Tibial nerve (tissue), 4 donors: ENCODE measurements at places on chromosomes 5 and 9. TPM values are rescaled to one million over a fixed set of nuclear protein-coding genes. Genes with fewer than 3 reads are reported as not detected.

- DNase-seq = no peak
Observed at GRCh38 chr9:26870292-26870691, 22.3 kb downstream of the CAAP1 start.

GRCh38 chr9:129326061-129327005 lies 148.3 kb upstream of the IER5L start:
- no peak for DNase-seq

DNA sequence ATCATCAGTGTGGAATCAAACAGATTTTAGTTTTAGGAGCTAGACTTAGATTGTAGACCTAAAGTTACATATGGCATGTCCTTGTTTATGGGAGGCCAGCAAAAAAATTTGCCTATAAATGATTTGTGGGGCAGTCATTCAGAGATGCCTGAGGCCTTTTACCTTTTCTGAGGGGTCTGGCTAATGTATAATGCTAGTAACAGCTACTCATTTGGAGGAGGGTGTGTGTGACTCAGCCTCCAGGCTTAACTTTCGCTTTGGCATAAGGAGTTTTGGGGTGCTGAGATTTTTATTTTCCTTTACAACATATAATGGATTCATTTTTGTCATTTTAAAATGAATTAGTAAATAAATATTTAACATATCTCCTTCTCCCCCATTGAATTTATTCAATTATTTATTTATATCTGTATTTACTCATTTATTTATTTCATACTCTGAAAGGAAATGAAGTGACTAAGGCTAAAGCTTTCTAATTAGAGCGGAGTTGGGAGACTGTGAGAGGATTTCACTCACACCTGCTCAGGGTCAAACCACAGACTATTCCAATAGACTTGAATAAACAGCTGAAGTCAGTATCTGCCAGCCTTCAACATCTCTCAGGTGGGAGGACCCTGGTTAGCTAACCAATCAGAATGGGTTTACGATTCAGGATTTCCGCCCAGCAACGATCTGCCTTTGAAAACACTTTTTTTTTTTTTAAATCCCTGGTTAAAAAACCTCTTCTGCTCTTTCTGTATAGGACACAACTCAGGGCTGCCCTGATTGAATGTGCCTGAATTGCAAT lies 487.5 kb upstream of the SGCD start:
- DNase-seq = no peak

DNA sequence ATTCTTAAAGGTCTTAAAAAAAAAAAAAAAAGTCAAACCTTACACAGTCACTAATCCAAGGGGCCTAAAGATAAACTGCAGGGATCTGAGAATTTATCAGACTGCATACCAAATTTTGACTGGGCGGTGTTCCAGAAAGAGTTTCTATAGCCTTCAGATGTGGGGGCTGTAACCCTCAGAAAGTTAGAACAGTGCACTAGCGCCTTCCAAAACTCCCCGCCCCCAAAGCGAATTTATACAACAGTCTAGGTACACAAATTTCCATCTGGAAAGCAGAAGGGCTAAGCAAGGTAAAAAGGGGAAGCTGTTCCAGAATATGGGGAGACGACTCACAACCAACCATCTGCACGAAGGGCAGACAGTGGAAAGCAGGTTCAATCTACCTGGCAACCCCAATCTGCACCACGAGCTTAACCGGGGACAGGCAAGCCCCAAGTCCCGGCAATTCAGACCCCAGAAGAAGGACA lies 813 bp downstream of the ERMP1 start:
- no peak for DNase-seq

DNA sequence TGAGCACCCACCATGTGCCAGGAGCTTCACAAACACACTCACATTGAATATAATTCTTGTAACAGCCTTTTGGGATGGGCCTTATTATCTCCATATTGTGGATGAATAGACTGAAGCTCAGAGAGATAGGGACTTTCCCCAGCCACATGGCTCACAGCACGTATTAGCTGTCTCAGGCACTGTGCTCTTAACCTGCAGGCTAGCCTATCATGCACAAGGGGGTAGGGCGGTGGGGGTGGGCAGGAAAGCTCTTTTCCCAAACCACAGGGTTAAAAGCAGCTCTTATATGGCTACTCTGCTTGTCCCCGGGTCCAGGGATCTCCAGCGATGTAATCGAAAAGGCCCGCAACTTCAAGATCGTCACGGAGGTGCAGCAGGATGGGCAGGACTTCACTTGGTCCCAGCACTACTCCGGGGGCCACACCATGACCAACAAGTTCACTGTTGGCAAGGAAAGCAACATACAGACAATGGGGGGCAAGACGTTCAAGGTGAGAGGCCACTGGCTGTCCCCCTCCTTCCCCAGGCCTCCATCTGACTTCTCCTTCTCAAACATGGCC lies 2.6 kb downstream of the FABP6 start:
- DNase-seq = no peak

DNA sequence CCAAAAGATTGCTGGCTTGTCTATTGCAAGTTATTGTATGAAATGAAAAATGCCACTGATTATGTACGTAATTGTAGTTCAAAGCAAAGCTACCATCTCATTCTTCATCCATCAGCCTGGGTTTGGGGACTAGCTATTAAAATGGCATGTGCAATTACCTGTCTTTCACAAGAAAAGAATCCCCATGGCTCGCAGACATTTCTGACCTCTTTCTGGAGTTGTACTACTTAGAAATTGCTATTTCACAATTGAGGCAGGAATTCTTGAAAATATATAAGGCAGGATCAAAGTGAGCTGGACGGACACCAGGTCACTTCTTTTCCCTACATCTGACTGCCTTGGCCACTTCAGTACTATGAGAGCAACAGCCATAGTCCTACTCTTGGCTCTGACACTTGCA lies at the start of gene SPINK9:
Gene SPINK9 (plus strand): TSS at position 301 of the 400 bp plus-strand sequence. CDS start 55 bp downstream, at position 356.
- no peak for DNase-seq

- DNase-seq = peak; percentile 84
Observed at GRCh38 chr5:67165526-67166459, 30.8 kb downstream of the CD180 start.

- no peak for DNase-seq
Observed at GRCh38 chr5:78129597-78129996, 164.9 kb downstream of the AP3B1 start.

DNA sequence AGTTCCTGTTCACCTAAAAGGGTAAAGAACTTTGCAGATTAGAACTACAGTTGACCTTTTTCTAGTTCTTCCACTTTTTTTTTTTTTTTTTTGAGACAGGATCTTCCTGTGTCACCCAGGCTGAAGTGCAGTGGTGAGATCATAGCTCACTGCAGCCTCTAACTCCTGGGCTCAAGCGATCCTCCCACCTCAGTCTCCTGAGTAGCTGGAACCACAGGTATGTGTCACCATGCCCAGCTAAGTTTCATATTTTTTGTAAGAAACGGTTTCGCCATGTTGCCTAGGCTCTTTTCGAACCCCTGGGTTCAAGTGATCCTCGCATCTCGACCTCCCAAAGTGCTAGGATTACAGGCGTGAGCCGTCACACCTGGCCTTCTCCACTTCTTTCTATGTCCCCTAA lies 39.7 kb upstream of the TNFAIP8 start:
- no peak for DNase-seq

- DNase-seq = no peak
Observed at GRCh38 chr5:89216606-89217005, 333.6 kb upstream of the MEF2C start.

GRCh38 chr5:138648841-138649240 lies 73.6 kb upstream of the HSPA9 start:
- DNase-seq = no peak

DNA sequence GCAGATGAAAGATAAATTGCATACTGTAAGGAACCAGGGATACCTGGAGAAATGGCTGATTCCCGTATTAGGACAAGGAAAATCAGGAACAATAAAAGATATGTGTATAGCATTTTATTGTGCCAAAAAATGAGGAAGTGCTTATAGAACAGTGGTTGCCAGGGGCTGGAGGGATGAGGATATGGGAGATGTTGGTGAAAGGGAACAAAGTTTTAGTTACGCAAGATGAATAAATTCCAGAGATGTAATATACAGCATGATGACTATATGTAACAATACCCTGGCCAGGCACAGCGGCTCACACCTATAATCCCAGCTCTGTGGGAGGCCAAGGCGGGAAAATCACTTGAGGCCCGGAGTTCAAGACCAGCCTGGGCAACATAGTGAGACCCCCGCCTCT lies 101.8 kb downstream of the CDK5RAP2 start:
- DNase-seq = no peak

DNA sequence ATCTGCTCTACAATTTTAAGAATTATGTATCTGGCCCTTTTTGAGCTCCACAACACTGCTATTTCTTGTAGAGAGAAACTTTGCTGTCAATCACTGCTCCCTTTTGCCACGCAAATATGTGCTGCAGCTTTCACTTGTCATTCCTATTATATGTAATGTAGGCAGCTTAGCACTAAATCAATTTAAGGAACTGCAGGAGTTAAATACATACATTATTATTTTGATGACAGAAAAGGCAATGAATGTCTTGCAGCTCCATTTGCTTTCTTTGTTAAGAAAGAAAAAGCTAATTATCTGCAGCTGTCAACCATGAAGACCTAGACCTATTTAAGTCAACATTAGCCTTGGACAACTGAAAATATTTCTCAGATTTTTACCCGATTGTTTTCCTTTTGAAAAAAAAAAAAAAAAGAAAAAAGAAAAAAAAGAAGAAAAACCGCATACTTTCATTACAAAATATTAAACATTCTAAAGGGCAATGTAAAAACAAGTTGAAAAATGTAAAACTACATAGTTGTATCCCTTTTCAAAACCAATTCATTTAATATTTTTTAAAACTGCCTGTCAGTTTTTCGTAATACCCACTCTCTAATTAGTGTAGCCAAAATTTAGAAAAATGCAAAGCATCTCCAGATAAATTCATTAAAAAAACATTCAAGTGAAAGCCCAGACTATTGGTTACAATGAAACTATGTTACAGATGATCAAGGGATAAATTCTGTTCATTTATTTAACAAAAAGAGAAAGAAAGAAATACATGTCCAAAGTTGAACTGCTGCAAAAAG lies 57.2 kb downstream of the RFX3 start:
- DNase-seq = no peak

DNA sequence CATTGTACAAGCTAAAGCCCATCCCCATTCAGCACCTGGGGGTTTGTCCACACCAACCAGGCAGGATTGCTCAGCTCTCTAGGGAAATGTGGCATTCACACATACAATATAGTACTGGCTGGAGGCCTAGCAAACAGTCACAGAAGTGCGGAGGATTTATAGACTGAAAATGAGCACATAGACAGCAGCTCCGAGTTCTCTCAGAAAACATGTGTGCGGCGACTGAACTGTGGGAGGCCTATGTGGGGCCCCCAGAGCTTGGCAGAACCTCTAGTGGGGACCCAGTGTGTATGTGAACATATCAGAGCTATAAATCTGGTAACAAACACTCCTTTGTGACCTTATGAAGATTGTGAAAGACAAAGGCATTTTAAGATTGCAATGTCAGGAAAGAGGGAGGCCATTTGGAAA lies 431.1 kb downstream of the DTWD2 start:
- DNase-seq = no peak

DNA sequence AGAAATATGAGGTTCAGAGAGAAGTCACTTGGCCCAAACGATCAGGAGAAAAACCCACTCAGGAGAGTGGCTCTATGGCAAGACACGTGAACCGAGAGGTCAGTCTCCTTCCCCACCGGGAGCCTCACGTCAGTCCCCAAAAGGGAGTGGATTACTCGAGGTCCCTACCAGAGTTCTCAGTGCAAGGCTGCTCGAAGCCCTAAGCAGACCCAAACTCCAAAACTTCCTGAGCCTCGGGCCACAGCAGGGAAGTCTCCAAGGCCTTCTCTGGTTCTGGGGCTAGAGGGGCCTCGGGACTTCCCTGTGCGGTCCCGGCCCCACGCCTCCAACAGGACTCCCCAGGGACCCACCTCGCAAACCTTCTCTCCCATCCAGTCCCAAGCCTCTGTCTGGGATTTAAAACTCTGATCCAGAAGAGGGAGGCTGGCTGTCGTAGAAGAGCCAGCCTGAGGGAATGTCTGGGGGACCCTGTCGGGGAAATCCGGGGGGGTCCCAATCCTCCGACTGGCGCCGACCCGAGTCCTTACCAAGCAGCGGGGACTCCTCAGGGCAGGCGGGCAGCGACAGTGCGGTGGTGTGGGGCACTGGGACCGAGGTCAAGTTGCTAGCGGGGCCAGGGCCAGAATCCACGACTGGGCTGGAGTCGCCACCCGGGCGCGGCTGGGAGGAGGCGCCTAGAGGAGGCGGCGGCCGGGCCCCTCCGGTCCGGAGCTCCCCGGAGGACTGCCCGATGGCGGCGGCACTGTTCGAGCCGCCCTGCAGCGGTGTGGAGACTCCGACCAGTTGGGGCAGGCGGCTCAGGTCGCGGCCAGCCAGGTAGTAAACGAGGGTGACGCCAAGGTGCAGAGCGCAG lies 679 bp downstream of the B4GALT1 start:
- DNase-seq = peak; percentile 28

DNA sequence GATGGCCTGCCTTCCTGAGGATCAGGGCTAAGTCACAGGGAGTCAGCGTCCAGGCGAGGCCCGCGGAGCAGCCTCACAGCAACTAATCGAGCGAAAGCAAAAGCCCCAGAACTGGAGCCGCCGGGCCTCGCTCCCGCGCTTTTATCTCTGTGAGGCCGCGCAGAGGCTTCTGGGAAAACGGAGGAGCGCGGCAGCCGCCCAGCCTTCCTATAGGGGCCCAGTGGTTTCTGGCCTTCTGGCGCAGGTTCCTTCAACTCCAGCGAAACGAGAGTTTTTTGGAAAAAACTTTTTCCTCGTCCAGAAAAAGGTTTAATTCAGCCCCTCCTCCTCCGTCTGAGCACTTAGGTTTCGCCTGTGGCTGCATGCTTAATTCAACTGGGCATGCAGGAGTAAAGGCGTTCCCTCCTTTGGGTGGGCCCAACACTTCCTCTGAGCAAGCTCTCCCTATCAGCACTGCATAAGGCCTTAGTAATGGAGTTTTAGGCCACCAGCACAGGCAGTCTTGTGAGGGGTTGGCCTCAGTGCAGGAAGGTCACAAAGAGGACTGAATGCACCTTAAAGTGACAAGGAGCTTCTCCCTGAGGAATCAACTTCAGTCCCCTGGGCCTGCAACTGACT lies at the start of gene MEIKIN:
Gene MEIKIN (minus strand): TSS at position 113 of the 618 bp plus-strand sequence. CDS start 158 bp downstream, outside the sequence.
- DNase-seq = no peak

- DNase-seq = no peak
Observed at GRCh38 chr5:139023286-139023685, 148.2 kb upstream of the LRRTM2 start.

GRCh38 chr9:133238272-133238850 lies 29.3 kb upstream of the OBP2B start:
- DNase-seq = peak; percentile 75

PFN3 gene
- not detected for total RNA-seq

PCDHA1 gene
- not detected for total RNA-seq

ADAM19 gene
- 7.2 TPM for total RNA-seq

HACD4 gene
- total RNA-seq = 3.6 TPM

ISOC1 gene
- 20.3 TPM for total RNA-seq

HSPA4 gene
- 32.8 TPM for total RNA-seq

ZNF883 gene
- 0.84 TPM for total RNA-seq

FCN2 gene
- total RNA-seq = 1.9 TPM

TBC1D9B gene
- 170 TPM for total RNA-seq

MAN1B1 gene
- total RNA-seq = 47.3 TPM

ANKRD33B gene
- total RNA-seq = 21.3 TPM
